ENCODE measurements at places on chromosomes 12 and 14. TPM values are rescaled to one million over a fixed set of nuclear protein-coding genes. Genes with fewer than 3 reads are reported as not detected.

GRCh38 chr14:69054030-69054429 lies 74.9 kb upstream of the ACTN1 start:
- no peak for DNase-seq

GRCh38 chr12:33052141-33053051 lies 155.8 kb upstream of the PKP2 start:
- DNase-seq: no peak

GRCh38 chr14:32469388-32470160 lies 140.5 kb downstream of the AKAP6 start:
- no peak for DNase-seq

GRCh38 chr14:98926801-98927200 lies 345.2 kb downstream of the BCL11B start:
- DNase-seq: no peak

GRCh38 chr12:13631873-13632272 lies 349.5 kb downstream of the GRIN2B start:
- no peak for DNase-seq

Gene LMNTD1
- 0.29 TPM for polyA plus RNA-seq

Gene FAM181A
- polyA plus RNA-seq: not detected

Gene COX8C
- polyA plus RNA-seq: 0.39 TPM

Gene KRT73
- polyA plus RNA-seq: not detected

Gene TGM1
- 1.6 TPM for polyA plus RNA-seq

Gene NPFF
- polyA plus RNA-seq: 0.81 TPM
